ENCODE measurements at places on chromosomes 16 and 17.

- no peak for DNase-seq
Observed at GRCh38 chr17:2302778-2303203, 794 bp downstream of the SMG6 start.

- DNase-seq, result peak; percentile 60
Observed at GRCh38 chr17:81409190-81409935, 14.1 kb downstream of the BAHCC1 start.

GRCh38 chr16:72129976-72130656, 36.5 kb downstream of the DHX38 start:
- DNase-seq, result no peak

DNA sequence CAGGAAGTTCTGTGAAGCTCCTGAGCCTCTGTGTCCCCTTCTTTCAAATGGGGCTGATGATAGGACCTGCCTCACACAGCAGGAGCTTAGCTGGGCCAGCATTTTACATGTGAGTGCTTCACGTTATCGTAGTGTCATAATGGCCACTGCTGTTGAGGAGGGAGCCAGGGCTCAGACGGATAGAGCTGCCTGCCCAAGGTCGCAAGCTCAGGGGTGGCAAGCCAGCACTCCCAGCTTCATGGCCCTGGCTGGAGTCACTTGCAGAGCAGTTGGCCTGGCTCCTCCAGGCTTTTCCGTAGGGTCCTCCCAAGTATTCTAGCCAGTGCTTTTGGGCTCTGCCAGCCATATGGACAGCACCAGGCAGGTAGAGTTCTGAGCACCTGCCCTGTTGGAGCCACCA, 115.1 kb downstream of the SOCS1 start:
- DNase-seq, result no peak

GRCh38 chr17:14752011-14752410, 451.1 kb downstream of the HS3ST3B1 start:
- DNase-seq, result no peak

GRCh38 chr16:88939972-88940861, 36.8 kb downstream of the CBFA2T3 start:
- DNase-seq, result peak; percentile 43

DNA sequence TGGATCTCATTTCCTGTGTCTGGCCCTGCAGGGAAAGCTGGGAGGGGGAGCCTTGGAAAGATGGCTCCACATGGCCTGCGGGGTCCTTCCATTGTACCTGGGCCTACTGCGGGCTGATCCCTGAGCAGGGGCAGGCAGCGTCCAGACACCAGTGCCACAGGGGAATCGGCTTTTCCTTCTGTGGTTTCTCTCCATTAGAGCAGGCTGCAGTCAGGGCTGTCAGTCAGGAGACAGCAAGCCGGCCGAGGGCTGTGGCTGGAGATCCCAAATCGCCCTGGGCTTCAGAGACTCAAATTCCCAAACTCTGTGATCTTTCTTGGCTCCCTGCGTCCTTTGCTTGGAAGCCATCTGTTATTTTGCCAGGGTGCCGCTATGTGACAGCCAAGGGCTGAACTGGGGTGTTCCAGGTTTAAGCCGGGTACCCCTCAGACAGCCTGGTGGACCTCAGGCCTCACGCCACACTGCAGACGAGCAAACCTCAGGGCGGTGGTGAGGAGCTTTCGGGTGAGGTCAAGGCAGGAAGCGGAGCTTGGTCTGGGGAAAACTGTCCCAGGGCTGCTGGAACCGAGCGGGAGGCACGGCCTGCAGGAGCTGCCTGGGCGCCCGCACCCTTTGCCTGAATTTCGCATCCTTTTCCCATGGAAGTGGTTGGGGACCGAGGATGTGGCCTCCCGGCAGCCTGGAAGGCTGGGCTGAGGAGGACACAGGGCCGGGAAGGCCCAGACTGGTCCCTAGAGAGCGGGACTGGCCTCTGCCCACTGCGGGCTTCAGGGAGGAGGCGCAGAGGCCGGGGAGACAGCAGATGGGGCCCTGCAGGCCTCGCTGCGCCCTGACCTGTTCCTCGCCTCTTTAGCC, 1.5 kb upstream of the CPNE7 start:
- DNase-seq, result no peak

DNA sequence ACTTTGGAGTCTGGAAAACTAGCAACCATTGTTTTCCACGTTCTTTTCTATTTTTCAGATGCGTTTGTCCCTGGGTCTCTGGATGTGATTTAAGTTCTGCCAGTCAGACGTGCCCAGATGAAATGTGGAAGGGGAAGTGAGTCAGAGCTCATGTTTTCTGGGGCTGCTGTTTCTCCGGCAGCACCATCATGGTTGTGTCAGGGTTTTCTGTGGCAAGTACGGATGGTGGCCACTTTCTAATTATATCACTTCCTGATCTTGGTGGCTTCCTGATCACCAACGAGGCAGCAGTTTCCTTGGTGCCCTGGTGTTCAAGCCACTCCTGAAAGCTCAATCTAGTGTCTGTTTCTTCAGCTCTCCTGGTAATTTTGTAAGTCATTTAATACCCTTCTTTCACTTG, 31.4 kb upstream of the PMFBP1 start:
- no peak for DNase-seq

DNA sequence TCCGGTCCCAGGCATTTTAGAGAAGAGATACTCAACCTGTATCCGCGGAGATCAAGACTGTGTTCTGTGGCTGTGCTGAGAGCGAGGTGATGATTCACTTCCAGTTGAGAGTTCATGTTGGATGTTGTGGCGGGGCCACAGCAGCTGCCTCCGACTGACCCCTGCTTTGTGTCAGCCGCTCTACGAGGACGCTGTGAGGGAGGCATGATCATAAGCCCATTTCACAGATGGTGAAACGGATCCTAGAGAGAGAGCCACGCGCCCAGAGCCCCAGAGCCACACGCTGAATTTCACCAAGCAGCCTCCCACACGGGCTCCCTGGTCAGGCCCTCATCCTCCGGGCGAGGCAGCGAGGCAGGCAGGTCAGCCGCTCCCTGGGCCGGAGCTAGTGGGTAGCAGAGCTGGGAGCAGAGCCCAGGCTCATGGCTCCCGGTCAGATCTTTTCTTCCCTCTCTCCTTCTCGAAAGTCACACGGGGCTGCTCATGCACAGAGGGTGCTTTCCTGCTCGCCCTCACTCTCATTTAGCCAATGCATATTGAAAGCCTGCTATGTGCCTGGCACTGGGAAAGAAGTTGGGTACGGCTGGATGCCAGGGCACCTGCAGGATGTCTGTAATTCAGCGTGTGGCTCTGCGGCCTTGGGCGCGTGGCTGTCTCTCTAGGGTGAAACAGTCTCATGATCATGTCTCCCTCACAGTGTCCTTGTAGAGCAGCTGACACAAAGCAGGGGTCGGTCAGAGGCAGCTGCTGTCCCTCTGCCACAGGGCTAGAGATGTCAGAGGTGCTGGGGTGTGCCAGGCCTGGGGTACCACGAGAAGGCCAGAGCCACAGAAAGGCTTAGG, 155.6 kb upstream of the CHMP6 start:
- DNase-seq, result no peak

GRCh38 chr16:1908184-1908583, 10.0 kb downstream of the HS3ST6 start:
- DNase-seq, result no peak

- DNase-seq, result no peak
Observed at GRCh38 chr16:84667600-84668309, 19.4 kb downstream of the KLHL36 start.

DNA sequence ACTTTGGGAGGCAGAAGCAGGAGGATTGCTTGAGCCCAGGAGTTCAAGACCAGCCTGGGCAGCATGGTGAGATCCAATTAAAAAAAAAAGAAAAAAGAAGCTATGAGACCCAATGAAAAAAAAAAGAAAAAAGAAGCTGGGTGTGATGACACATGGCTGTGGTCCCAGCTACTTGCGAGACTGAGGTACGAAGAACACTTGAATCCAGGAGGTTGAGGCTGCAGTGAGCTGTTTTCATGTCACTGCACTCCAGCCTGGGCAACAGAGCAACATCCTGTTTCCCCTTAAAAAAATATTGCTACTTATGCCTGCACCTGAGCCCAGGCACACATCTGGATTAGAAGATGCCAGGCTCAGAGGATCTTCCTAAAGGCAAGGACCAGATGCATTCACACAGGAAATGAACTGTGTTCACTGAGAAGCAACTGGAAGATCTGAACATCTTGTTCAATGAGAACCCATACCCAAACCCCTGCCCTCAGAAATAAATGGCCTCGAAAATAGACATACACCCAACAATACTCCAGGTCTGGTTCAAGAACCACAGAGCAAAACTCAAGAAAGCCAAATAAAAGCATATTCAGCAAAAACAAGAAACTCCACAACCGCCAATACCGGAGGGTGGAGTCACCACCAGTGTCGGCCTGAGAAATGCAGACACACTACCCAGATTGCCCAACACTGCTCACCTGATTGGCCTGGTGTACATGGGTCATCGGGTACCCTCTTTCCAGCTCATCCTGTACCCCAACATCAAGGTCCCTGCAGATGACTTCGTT, 4.4 kb downstream of the RNF135 start:
- DNase-seq, result no peak

DNA sequence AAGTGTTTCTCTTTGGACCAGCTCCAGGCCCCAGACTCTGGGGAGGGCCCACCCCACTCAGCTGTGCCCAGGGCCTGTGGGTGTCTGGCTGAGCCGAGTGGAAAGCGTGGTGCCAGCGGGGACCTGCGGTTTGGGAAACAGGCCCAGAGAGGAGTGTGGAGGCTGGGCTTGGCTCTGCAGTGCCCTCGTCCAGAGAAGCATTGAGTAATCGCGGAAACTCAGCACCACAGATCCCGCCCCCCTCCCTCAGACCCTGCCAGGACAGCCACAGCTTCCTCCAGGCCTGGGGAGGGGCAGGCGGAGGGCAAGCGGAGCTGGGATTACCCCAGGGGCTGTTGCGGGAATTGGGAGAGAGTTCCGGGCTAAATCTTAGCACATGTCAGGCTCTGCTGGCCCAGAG, 14.6 kb upstream of the PITPNA start:
- no peak for DNase-seq

- no peak for DNase-seq
Observed at GRCh38 chr17:38620551-38621277, 15.0 kb upstream of the SRCIN1 start.

GRCh38 chr16:76081967-76082366, 195.2 kb upstream of the CNTNAP4 start:
- no peak for DNase-seq

GRCh38 chr17:21272250-21272649, 12.3 kb upstream of the MAP2K3 start:
- no peak for DNase-seq

GRCh38 chr17:7886227-7887037, 2.2 kb upstream of the CHD3 start:
- peak; percentile 61 for DNase-seq

DNA sequence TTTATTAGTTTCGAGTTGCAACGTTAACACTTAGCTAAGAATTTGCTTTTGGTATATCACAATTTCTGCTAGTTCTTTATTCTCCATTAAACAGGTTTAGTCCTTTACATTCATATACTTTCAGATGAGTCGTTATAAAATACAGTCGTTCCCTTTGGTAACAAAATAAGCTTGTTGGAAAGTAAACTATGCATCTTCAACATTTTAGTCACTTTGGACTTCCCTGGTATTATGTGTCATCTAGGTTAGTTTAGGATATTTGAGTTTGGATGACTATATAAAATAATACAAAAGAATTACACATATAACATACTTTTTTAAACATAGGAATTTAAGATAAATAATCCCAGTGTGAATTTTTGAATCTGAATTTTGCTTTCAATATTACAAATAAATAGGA, 351.5 kb downstream of the BCAS3 start:
- DNase-seq, result no peak

GRCh38 chr17:38742411-38743308, 5.5 kb downstream of the PCGF2 start:
- peak; percentile 88 for DNase-seq

- no peak for DNase-seq
Observed at GRCh38 chr16:82459580-82460256, 167.1 kb upstream of the CDH13 start.

DNA sequence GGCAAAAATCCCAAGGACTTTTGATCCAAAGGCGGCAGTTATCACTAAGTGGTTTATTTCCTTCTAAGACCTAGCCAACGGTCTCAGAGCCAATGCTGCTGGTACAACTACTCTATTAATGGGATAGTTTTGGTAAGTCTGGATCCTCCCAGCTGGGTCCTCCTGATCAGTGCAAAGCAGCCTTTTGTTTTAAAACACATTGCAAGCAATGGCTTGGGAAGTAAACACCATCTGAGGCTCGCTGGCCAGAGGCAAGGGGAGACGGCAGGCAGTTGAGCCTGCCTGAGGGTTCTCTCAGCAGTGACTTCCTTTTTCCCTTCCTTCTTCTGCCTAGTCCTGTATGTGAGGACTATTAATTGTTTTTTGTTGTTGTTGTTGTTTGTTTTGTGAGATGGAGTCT, 1.6 kb upstream of the SLC5A10 start:
- DNase-seq, result no peak

DNA sequence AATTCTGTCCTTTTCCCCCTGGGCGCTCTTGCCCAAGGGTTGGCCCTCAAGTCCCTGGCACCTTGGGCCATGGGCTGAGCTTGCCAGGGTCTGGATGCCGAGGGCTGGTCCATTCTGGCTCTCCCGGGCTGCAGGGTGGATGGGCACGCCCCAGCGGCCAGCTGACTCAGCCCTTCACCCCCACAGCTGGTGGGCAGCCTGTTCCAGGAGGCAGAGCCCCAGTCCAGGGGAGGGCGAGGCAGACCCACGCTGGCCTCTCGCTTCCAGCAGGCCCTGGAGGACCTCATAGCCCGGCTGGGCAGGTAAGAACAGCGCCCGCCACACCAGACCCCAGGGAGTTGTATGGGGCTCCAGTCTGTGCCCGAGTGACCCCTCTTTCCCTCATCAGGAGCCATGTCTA, 15.0 kb downstream of the MYO15B start:
- no peak for DNase-seq

DNA sequence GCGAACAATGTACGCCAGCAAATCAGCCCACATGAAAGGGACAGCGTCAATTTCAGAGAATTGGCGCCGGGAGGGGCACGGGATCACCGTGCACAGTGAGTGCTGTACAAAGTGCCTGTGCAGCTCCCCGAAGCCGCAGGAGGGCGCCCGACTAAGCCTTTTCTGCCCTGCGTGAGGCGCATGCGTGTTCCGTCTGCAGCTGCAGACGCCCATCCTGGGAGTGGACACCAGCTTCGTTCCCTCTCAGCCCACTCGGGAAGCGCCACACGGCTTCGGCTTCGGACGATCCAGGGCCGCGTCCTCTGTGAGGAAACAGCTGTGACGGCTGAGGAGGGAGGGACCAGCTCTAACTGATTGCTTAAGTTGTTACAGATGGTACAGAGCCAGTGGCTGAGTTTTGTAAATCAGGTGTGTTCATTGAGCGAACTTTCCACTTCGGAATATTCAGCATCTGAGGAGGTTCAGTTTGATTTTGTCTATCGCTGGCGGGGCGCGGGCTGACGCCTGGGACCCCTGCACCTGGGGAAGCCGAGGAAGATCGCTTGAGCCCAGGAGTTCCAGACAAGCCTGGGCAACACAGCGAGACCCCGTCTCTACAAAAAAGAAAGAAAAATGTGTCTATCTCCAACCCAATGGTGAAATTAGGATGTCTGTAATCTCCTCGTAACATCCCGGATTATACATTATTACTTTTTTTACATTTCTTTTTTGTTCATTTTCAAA, 15.4 kb upstream of the ZNF287 start:
- peak; percentile 78 for DNase-seq

- no peak for DNase-seq
Observed at GRCh38 chr16:977081-977701, 4.4 kb upstream of the SOX8 start.

- DNase-seq, result no peak
Observed at GRCh38 chr17:43860077-43860725, 13.2 kb downstream of the CD300LG start.

GRCh38 chr16:66129196-66129595, 237.3 kb upstream of the CDH5 start:
- DNase-seq, result no peak
